HT-29 (cell line): ENCODE measurements at places on chromosomes 1 and 21.

- no peak for DNase-seq
These were observed 803.8 kb downstream of the ADGRL2 start for GRCh38 chr1:82604524-82604923.

GRCh38 chr1:9093581-9093980 lies 24.1 kb upstream of the SLC2A5 start:
- DNase-seq = no peak

DNA sequence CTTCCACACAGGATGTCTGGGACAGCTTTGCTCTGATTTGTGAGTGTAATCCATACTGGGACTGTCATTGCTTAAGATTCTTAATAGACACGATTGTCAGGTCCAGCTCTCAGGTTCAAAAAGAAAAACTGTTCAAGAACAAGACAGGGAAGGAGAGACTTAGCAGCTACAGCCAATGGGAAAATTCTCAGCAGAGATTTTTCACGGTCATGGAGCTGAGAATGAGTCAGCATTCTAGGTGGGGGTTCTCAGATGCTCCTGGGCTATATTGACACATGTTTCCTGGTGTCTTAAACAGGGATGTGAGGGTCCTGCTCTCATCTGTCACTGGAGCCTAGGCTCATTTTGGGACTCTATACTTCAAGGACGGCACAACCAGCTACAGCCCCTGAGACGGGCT lies 318.3 kb downstream of the RRAGC start:
- no peak for DNase-seq

GRCh38 chr1:117512728-117513321 lies 93.0 kb upstream of the TENT5C start:
- peak; percentile 49 for DNase-seq

- DNase-seq = no peak
These were observed 14.0 kb downstream of the ZNF496 start for GRCh38 chr1:247317702-247318101.

DNA sequence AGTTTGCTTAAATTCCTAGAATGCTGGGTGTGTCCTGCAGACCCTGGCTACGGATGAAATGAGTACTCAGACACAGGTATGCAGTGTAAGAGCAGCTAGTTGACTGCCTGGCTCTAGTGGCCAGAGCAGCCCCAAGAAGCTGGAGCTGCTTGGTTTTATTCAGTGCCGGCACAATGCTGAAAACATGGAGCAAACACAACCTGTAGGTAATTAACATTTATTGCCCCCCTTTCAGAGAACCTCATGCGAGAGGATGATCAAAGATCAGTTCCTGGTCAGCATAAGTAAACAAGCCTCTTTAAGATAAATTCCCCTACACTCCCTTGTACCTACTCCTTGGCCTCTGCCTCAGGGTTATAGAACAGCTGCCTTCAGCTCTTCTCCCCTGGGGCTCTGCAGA lies 43.2 kb downstream of the MRPS6 start:
- DNase-seq = no peak

- DNase-seq = no peak
These were observed 156.1 kb downstream of the NR5A2 start for GRCh38 chr1:200183637-200184036.

GRCh38 chr1:20630729-20631128 lies 2.5 kb upstream of the PINK1 start:
- no peak for DNase-seq

GRCh38 chr1:202967684-202968281 lies 726 bp upstream of the CYB5R1 start:
- peak; percentile 9 for DNase-seq

- no peak for DNase-seq
These were observed 435.1 kb downstream of the PRDM2 start for GRCh38 chr1:14135070-14135469.

DNA sequence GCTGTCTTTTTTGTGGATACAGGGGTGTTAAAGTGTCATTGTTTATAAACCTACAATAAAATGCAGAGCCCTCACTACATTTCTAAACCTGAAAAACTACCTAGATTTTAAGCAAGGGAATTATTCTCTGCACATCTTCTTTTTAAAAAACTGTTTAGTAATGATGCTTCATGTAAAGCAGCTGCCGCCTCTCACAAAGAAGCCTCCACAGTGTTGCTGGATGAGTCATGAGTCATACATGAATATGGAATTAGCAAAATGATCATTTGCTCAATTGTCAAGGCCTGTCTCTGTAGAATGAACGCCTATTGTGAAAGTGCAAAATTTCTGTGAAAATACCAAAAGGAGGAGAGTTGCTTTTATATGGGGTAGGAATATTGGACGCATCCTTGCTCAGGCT lies 259.5 kb upstream of the CHRM3 start:
- DNase-seq = no peak

GRCh38 chr1:242525769-242526168 lies 1.3 kb upstream of the PLD5 start:
- no peak for DNase-seq

GRCh38 chr1:28973596-28974421 lies 59.4 kb downstream of the EPB41 start:
- no peak for DNase-seq

DNA sequence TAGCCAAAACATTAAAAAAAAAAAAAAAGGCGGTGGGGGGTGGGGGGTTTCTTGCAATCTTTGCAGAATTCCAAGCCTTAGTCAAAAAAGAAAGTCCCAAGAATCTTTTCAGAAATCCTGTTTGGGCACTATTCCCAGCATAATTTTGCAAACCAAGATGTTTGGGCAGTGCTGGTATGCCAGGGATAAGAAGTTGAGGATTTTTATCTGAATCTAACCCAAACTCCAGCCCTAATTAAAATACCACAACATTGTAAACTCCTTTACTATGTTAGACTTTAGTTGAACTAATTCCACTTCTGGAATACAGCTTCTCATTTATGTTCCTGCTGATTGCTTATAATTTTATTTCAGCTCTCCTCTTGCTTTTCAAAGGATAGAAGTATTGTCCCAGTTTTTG lies 504.1 kb upstream of the ADGRL2 start:
- no peak for DNase-seq

DNA sequence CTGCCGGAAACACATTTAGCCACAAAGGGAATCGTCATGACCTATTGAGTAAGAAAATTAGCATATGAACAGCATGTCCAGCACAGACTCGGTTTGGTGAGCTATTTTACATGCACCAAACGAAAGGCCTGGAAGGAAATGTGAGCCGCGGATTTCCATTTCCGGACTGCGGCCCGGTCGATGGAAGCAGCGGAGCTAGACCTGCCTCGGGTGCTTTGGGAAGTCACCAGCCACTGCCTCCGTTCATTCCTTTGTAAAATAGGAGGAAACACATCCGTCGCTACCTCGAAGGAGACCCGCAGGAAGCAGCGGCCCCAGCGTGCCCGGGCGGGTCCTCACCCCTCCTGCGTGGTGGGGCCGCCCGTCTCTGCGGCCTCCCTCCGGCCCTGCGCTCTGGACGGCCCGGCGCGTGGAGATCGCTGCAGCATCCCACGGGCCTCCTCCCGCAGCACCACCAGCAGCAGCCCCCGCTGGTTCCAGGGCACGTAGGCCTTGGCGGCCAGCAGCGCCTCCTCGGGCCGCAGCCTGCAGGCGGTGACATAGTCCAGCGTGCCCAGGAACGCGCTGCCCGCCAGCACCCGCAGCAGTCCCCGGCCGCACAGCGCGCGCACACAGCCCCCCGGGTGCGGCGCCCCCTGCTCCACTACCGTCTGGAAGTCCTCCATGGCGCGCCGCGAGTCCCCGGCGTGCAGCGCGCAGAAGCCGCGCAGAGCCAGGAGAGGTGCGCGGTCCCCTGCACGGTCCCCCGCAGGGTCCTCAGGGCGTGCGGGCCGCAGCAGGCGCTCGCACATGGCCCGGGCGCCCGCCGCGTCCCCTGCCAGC lies 12.1 kb downstream of the TTC34 start:
- DNase-seq = no peak

GRCh38 chr1:237877631-237878030 lies 13.1 kb downstream of the ZP4 start:
- no peak for DNase-seq

DNA sequence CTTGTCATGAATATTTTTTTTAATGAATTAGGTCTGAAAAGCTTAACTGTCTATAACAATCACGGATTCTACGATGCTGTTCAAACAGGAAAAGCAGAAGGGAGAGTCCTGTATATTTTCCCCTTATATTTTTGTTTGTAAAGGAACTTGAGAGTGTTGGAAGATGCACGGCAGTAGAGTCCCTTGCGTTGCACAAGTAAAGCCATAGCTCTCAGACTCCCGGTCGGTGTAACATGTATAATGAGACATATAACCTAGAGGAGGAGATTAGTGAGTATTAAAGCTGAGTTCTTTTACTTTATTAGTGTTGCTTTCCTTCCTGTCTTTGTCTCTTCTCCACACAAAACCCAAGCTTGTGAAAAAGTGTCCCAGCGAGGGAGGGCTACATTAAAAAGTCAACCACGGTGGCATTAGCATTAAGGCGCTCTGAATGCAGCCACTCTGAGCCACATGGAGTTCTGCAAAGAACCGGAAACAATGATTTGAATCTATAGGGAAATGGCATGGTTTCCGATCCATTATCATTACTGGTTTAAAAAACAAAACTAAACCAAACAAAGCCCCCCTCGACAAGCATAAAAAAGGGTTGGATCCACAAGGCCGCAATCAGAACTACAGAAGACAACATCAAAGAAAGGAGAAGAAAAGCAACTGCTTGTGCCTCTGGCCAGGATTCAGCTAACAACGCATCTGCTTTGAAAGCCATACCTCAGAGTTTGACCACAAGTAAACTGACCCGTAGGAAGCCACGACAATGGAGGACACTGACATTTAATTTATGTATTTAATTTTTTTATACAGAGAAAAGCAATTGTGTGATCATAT lies 356.8 kb downstream of the LMO4 start:
- DNase-seq = no peak

- no peak for DNase-seq
These were observed 73.7 kb downstream of the S1PR1 start for GRCh38 chr1:101310506-101310905.

- DNase-seq = no peak
These were observed 102.0 kb downstream of the NMNAT2 start for GRCh38 chr1:183315991-183316758.

- DNase-seq = no peak
These were observed 86.4 kb upstream of the LYST start for GRCh38 chr1:235952950-235953615.

- DNase-seq = no peak
These were observed 138.9 kb upstream of the SPATA6 start for GRCh38 chr1:48610628-48611542.

- no peak for DNase-seq
These were observed 18.0 kb upstream of the ID3 start for GRCh38 chr1:23577056-23578004.

- DNase-seq = no peak
These were observed 37.0 kb downstream of the TBCE start for GRCh38 chr1:235404190-235404589.

DNA sequence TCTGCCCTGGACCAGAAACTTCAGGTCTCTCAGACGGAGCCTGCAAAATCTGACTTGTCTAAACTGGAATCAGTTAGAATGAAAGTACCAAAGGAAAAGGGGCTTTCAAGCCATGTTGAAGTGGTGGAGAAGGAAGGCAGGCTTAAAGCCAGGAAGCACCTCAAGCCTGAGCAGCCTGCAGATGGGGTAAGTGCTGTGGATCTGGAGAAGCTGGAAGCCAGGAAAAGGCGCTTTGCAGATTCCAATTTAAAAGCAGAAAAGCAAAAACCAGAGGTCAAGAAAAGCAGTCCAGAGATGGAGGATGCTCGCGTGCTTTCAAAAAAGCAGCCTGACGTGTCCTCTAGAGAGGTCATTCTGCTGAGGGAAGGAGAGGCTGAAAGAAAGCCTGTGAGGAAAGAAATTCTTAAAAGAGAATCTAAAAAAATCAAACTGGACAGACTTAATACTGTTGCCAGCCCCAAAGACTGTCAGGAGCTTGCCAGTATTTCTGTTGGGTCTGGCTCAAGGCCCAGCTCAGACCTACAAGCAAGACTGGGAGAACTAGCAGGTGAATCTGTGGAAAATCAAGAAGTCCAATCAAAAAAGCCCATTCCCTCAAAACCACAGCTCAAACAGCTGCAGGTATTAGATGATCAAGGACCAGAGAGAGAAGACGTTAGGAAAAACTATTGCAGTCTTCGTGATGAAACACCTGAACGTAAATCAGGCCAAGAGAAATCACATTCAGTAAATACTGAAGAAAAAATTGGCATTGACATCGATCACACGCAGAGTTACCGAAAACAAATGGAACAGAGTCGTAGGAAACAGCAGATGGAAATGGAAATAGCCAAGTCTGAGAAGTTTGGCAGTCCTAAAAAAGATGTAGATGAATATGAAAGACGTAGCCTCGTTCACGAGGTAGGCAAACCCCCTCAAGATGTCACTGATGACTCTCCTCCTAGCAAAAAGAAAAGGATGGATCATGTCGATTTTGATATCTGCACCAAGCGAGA lies 46.6 kb downstream of the ZBTB17 start:
- no peak for DNase-seq

- no peak for DNase-seq
These were observed 16.8 kb upstream of the POGZ start for GRCh38 chr1:151476083-151476482.

GRCh38 chr1:44707959-44708831 lies 22.8 kb downstream of the RNU5D-1 start:
- peak; percentile 74 for DNase-seq

DNA sequence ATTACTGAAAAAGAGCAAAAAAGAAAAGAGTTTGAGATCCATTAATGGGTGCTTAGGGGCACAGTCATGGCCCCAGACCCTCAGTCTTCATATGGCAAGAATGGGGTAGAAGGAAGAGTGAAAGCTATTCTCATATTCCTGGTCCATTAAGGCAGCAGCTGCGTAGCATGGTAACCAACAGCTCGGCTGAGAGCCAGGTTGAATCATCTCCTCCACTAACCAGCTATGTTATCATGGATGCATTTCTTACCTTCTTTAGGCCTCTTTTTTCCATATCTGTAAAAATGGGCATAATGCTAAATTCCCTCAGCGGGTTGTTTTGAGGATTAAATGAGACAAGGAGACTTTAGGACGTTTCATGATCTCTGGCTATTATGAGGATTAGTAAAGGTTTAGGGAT lies 15.0 kb upstream of the SARS1 start:
- DNase-seq = no peak

GRCh38 chr1:16922885-16923431 lies 1.2 kb downstream of the CROCC start:
- DNase-seq = no peak

DNA sequence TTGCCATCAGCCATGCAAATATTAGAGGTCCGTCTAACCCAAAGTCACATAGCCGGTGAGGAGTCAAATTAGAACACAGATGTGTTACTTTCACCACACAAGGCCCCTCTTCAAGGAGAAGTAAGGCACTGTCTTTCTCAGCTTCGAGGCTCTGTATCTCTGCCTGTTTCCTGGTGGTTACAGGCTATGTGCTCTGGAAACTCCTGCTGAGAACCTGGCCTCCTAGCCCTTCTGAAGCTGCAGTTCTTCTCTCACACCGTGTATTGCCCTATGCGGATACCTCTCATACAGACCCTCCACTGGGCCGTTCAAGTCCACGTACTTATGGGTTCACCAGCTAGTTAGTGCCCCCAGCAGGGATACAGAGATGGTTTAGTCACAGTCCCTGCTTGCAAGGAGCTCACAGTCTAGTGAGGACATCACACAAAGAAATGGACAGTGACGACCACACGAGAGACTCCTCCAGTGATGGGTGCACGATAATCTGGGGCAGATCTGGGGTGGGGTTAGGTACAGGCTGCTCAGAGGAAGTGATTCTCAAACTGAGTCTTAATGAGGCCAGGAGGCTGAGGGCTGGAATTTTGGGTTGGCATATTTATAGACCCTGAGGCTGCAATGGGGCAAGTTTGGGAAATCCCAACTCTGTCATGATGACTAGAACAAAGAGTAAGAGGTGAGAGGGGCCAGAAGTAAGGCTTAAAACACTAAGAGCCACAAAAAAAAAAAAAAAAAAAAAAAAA lies 22.8 kb upstream of the ELOA start:
- no peak for DNase-seq
